ENCODE measurements at places on chromosomes 11 and 22.

DNA sequence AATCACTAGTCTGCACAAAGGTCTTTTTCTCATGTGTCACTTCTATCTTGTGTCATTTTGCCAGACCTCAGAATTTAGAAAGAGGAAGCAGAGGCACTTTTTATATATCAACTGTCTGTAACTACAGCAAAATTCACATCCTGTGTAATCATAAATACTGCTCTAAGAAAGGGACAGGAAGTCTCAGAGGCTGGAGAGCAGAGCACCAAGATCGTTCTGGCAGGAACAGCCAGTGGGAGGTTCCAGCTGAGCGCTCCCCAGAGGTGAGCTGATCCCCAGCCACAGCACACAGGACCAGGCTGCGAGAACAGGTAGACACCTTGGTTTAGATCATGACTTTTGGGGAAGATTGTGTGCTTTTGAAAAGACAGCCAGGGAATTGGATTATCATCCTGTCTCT, at the start of gene MS4A7:
Gene MS4A7, plus strand, starts transcription at position 179 of the 400 bp plus-strand sequence. CDS start 4,610 bp downstream, outside the sequence.
- DNase-seq, result peak; percentile 87

GRCh38 chr22:20994128-20994901, 7.6 kb downstream of the THAP7 start:
- DNase-seq, result no peak

DNA sequence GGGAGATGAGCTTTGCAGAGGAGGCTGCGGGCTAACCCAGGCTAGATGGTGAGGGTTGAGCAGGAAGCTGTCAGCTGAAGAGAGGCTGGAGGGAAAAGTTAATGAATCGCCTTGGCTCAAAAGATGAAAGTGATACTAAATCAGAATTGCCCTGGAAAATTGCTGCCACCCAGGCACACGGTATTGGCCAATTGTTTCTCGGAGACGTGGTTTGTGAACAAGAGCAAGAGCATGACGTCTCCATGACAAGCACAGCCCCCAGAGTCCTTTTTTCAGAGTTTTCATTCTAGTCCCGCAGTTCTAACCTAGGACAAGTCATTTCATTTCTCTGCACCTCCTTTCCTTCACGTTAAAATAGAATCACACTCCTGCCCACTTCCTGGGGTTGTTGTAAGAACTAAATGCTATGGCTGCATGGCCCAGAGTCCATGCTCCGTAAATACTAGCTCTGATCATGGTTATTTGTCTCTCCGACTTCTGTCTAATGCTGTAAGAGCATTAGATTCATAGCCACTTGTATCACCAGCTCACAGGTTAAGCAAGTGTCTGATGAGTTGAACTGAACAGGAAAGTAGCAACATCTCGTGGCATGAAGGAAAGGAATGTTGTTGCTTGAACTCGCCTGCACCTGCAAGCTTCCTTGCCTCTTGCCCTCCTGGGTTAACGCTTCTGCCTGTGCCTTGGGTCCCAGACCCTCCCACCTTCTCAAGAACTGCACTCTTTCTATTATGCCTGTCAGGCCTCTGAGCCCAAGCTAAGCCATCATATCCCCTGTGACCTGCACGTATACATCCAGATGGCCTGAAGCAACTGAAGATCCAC, 33.8 kb upstream of the NUP50 start:
- peak; percentile 14 for DNase-seq

GRCh38 chr11:43998308-43998707, 49.5 kb upstream of the ACCSL start:
- DNase-seq, result no peak

Measured in GM12865 (cell line).